ENCODE measurements at places on chromosomes 3 and 15.

DNA sequence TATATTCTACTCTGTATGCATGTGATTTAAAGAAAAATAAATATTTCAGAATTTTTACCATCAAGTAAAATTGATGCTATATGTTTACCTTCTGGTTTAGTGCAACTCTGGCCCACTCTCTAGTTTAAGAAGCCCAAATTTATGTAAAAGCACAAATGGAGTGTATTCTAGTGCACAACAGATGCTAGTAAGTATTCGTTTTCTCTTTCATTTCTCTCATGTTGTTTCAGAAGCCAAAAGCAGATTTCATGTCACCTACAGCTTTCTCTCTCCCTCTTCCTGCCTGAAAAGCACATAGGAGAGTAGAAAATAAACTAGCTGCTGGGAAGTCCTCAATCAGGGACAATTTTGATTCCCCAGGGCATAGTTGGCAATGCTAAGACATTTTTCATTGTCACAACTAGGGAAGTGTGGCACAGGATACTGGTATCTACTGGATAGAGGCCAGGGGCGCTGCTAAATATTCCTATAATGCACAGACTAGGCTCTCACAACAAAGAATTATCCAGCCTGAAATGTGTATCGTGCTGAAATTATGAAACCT lies 147.4 kb upstream of the ARHGEF26 start:
- no peak for DNase-seq

DNA sequence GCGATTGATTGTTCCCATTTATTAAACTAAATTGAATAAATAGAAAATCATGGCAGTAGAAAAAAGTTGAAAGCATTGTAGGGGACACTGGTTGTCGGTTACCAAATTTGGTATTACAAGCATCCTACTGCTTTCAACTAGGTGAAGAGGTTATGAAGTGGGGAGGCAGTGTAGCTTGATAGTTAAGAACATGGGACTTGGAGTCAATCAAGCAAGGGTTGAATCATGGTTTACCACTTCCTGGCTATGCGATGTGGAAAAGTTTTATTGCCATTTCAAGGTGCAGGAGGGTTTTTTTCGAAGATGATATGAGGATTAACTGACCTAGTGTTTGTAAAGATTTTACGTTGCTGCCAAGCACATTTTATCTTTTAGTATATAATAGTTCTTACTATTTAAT lies 318.2 kb upstream of the KCNH8 start:
- no peak for DNase-seq

DNA sequence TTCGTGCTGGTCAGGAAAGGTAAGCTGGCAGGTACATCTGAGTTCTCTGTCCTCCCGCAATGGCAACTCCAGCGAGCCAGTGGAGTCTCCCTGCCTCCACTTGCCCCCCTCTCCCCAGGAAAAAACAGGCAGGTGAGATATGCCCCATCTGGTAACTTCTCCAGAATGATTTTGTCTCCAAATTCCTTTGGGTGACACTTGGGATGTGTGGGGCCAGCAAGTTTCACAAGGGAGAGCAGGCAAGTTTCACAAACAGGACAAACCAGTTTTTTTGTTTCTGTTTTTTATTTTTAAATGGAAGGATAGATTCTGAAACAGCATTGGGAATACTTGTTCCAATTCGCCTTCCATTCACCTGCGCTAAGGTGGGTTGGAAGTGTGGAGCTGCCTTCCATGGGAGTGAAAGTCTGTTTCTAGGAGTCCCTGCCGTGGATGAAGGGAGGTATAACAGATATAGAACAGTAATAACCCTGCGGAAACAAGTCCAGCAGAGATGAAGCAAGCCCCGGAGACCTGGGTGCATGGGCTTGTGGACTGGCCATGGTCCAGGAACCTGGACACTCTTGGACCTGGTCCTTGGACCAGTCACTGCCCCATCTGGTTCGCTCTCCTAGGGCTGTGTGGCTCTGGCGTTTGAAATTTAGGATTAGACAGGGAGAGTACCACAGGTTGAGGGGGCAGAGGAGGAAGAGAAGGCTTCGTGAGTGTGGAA lies 22.9 kb upstream of the KIF23 start:
- DNase-seq: no peak

DNA sequence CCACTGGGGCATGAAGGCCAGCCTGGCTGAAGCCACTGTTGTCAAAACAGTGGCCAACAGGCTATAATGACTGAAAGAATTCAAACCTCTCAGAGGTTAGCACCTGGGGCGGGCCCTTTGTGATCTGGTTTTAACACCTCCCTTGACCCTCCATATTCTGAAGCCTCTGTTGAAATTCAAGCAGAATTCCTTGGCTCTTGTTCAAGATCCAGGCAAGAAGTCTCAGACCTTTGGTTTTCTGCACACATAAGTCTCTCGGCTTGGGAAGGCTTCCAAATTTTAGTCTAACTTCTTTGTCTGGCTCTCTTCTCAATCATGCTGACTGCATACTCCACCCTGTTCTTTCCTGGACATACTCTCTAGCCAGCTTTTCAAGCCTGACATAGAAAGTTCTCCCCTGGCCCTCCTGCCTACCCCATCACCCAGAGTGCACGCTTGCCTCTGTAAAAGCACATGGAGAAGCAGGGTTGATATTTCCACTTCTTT lies 144.5 kb downstream of the PDZRN3 start:
- DNase-seq: no peak

DNA sequence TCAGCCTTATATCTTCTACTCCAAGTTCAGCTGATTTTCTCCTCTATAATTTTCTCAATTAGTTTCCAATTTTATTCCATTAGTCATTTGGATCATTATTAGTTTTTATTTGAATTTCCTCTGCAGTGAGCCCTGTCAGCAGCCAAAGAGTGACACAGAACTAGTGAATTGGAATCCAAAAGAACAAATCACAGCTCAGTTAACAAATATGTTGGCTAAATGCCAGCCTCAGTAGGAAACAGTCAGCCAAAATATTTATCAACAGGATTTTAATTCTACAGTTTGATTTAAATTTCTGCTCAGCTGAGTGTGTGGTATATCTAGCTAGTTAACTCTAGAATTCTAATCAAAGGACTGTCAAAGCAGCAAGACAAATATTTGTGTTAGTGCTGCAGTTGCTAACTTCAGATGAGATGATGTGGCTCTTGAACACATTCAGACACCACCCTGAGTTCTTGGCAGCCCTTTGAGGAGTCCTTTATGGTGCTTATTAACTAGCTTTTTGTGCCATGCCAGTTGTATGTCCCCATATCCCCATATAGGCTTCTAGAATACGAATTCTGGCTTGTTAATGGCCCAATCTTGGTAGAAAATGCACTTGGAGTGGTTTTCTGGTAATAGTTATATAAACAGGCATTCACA lies 194.5 kb downstream of the CPNE4 start:
- DNase-seq: no peak

DNA sequence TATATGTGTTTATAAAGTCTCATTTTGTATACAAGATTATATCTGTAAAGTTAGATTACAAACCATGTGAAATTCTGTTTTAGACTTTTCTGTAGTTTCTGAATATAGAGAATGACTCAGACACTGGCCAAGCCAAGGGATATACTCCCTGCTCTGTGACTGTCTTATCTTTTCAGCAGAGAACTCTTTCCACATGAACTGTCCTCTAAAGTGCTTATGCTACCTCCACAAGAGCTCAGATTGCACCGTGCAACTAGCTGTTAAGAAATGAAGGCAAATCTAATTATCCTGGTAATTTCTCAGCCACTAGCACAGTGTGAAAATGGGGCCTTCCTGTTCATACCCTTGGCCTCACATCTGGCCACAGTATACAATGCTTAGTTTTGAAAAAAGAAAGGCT lies 44.3 kb upstream of the CPNE4 start:
- no peak for DNase-seq

GRCh38 chr3:167113035-167113830 lies 266.9 kb downstream of the ZBBX start:
- no peak for DNase-seq
